ENCODE measurements at places on chromosomes 3 and 15.

GRCh38 chr3:71090207-71090606 is 493.3 kb downstream of the FOXP1 start:
- DNase-seq: no peak

DNA sequence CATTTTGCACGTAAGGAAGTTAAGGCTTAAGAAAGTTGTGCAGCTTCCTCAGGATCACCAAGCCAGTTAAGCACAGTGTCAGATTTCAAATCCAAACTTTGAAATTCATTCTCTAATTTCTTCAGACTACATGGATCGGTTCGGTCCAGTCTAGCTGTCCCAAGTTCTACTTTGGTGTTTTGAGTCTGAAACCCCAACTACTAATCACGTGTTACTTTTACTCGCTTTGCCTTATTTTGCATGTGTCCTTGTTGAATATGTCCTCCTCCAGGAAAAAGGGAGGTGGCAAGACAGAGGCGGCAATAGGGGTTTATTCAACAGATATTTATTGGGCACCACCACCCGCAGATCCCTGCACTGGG is 522 bp upstream of the GXYLT2 start:
- no peak for DNase-seq

GRCh38 chr15:73784291-73784690 is 31.1 kb upstream of the INSYN1 start:
- DNase-seq: no peak

DNA sequence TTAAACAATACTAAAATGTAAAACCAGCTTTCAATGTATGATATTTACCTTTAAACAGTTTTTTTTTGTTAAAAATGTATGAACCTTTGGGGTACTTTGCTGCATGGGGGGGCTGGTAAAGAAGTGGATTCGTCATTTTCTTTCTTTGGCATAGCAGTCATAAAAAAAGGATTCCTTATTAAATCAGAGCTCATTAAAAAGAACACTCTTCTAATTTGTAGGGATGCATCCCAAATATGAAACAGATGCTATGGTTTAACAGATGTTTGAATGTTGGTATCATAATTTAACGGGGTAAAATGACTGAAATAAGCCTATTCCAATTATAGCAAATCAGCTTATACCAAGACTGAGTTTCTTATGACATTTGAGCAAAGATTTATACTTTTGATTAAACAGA is 234.4 kb downstream of the BBX start:
- peak; percentile 37 for DNase-seq

DNA sequence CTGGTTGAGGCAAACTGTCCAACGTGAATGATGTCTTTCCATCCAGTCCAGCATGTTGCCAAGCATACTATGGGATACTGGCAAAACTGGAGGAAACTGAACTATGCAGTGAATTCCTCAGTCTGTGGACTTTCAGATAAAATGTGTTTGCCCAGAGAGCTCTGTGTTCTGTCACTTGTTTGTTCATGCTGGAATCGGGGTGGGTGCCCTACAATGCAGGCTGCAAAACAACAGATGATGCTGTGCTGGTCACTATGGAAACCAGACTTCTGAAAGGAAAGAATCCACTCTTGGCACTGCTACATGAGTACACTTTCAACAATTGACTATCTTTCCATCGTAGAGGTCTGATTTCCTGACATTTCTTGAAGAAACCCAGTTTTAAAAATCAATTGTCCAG is 272.5 kb upstream of the ARHGEF26 start:
- DNase-seq: no peak

DNA sequence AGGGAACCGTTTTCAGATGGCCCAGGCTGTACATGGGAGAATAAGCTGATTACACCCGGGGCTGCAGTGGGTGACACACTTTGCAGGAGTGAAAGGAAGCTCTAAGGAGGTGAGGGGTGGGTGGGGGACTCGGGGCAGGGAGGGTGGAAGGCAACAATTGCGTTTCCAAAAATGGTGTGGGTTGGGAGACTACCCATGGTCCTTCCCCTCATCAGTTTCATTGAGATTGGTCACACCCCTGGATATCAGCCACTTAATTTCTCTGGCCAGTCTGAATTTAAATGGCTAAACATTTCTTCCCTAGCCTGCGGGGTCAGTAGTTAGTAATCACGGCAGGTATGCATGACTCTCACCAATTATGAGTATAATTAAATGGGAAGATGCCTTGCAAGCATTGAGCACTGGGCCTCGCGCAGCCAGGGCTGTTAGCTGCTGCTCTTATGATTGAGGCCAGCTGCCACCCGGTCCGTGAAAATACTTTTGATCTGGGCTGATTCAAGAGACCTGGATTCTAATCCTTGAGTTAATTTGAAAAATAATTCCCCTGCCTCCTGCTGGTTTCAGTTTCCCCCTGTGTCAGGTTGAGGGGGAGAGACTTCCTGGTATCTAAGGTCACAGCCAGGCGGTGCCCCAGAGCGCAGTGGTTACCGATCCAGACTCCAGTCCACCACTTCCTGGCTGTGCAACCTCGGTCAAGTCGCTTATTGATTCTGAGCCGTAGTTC is 23.3 kb downstream of the SLC6A6 start:
- DNase-seq: no peak

- DNase-seq: no peak
These were observed 245.0 kb upstream of the RASGRP1 start for GRCh38 chr15:38809621-38810020.

- no peak for DNase-seq
These were observed 46.0 kb downstream of the RHCG start for GRCh38 chr15:89450076-89451006.

- DNase-seq: no peak
These were observed 27.2 kb downstream of the TBL1XR1 start for GRCh38 chr3:177169936-177170722.

GRCh38 chr3:133479895-133480669 is 80.2 kb downstream of the BFSP2 start:
- DNase-seq: no peak

DNA sequence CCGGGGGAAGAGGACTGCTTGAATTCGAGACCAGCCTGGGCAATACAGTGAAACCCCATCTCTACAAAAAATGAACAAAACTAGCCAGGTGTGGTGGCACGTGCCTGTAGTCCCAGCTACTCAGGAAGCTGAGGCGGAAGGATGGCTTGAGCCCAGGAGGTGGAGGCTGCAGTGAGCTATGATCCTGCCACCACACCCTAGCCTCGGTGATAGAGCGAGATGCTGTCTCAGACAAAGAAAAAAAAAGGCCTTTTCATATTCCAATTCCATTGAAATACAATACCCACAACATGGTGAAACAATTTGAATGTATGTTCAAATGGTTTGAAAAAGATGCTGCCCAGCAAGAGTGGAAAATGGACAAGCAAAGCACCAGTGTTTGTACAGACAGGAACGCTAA is 61.8 kb upstream of the ZNF148 start:
- no peak for DNase-seq

DNA sequence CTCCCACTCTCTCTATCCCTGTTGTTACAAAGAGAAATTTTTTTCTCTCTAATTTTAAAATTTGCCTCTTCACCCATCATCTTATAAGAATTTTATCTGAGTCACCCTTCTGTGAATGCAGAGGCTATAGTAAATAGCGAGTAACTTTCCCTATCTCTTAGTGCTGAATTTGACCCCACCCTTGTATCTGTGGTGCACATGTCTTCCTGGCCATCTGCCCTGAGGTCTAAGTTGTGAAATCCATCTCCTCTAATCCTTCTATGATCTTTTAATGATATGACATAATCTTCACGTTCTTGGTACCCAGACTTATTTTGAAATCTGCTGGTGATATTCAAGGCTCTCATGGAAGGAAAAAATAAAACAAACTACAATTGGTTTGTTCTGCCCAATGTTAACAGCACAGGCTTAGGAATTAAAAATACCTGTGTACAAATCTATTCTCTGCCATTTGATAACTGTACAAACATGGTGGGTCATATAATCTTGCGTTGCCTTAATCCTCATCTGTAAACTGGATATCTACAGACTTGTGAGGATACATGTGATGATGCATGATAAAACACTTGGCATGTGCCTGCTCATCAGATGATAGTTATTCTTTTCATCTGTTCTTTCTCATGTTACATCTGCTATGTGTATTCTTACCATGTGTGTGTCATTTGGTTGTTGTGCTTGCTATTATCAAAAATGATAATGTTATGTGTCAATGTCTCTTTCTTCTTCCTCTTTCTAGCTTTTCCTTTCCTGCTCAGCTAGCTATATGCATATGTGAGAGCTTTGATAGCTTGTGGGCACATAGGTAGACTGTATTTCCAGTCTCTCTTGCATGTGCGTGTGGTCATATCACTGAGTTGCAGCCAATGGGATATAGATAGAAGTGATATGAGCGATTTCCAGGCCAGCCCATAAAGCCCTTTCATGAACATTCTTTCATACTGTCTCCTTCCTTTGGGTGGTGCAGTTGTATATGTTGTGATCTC is 13.7 kb upstream of the CCR3 start:
- no peak for DNase-seq

DNA sequence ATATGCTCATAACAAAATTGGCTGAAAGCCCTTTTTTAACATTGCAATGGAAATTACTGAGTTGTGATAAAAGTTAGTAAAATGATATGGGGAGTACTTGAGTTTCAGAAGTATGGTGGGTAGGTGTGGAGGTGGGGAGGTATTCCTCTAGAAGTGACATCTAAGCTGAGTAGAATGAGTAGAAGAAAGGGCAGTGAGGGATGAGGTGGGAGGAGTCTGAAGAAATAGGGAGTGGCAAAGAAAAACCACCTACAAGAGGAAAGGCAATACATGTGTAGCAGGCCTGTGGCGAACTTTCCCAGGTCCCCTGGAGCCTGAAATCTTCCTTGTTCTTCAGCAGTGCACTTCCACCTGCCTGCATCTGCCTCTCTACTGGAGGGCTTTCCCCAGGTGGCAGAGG is 52.8 kb upstream of the DIPK2A start:
- DNase-seq: no peak

DNA sequence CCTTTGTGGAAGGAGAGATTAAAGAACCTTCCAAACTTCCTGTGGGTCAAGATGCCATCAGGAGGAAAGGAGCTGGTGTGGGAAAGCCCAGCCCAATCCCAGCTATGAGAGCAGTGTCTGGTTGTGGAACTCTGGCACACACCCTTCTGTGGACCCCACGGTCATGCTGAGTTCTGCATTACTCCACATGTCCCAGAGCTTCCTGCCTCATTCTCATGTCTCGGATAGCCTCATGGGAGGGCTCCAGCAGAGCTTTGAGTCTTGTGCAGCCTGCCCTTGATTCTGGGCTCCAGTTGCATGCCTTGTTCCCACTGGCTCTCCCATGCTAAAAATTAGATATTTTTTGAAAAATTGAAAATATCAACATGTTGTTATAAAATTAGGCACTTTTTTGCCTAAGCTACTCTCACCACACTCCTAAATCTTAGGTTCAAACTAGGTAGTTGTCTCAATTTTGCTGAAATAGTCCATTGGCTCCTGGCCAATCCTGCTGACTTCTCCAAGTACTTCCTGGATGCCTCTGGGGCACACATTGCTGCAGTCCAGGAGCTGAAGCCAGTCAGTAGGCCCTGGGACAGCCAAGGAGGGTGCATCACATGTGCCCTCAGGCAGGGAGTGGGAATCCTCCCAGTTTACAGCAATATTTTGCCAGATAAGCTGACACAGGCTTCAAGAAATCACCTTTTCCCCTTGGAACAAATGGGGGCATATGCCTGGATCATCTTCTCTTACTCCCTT is 144.3 kb downstream of the EEFSEC start:
- DNase-seq: no peak

GRCh38 chr3:153052096-153052460 is 109.9 kb upstream of the RAP2B start:
- no peak for DNase-seq

GRCh38 chr15:69730281-69731080 is 277.9 kb downstream of the RPLP1 start:
- no peak for DNase-seq

- DNase-seq: no peak
These were observed 21.4 kb upstream of the SRP14 start for GRCh38 chr15:40060236-40060961.

- peak; percentile 11 for DNase-seq
These were observed 216.8 kb downstream of the ERC2 start for GRCh38 chr3:56251343-56251945.

- DNase-seq: no peak
These were observed 286.5 kb downstream of the SQOR start for GRCh38 chr15:45921376-45921775.

DNA sequence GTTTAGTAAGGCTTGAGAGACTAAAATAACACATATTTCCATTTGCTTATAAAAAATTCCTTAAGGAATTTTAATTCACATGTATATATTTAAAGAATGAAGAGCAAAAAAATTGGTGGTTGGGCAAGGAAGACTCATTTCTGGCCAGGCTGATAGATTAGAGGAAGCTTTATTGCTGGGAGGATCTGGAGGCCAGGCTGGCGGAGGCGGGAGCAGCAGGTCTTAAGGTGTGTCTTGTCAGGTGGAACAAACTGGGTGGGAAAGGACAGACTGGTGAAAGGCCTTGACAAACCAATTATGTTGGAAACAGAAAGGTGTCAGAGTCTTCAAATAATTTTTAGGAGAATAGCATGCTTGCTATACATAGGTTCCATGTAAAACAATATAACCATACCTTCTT is 124.7 kb downstream of the EPHA3 start:
- no peak for DNase-seq

GRCh38 chr3:17129556-17129955 is 244.8 kb downstream of the PLCL2 start:
- no peak for DNase-seq

- DNase-seq: no peak
These were observed 1515.7 kb downstream of the SI start for GRCh38 chr3:163562625-163563024.

- DNase-seq: no peak
These were observed 231.1 kb downstream of the ADAMTS9 start for GRCh38 chr3:64456674-64457073.

- peak; percentile 60 for DNase-seq
These were observed 7.4 kb upstream of the RIOX2 start for GRCh38 chr3:97979610-97980009.

GRCh38 chr3:34072297-34072696 is 273.9 kb downstream of the PDCD6IP start:
- no peak for DNase-seq

DNA sequence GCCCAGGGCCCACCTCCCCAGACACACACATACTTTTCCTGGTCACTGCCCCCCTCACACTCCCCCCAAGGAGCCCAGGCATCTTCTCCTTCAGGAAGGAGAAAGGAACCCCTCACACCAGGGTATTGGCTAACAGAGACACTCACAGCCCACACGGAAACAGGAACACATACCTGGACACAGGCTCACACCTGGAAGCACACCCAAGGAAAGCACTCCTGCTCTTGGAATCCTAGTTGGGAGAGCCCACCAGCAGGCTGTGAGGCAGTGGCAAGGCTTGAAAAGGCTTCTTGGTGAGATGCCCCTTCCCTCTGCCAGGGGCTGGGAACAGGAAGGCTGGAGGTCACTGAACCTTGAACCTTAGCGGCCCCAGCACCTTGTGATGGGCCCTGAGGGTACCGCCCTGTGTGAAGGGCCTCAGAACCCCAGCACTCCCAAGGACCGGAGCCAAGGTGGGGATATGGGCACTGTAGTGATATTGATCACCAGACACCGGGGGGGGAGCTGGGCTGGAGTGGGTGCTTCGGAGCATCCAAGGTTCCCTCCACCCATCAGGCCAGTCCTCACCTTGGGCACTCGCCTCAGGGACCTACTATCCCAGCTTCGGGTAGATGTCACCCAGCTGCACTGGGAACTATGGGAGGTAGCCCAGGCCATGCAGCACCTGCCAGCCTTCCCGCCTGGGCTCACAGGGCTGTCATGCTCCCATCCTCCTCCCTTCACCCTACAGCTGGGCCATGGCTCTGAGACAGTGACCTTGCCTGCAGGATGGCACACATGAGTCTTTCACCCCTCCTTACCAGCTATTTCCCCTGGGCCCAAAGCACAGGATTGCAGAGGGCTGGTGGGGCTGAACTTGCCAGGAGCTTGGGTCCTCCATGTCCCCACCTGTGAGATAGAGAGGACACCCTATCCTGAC is 16.4 kb downstream of the MYL3 start:
- DNase-seq: no peak
